Suppressor macrophage treated with lipopolysaccharide for 4 hours (primary cell): ENCODE measurements at places on chromosomes 7 and 10.

GRCh38 chr10:103687172-103687571, 168.2 kb downstream of the SH3PXD2A start:
- no peak for DNase-seq

DNA sequence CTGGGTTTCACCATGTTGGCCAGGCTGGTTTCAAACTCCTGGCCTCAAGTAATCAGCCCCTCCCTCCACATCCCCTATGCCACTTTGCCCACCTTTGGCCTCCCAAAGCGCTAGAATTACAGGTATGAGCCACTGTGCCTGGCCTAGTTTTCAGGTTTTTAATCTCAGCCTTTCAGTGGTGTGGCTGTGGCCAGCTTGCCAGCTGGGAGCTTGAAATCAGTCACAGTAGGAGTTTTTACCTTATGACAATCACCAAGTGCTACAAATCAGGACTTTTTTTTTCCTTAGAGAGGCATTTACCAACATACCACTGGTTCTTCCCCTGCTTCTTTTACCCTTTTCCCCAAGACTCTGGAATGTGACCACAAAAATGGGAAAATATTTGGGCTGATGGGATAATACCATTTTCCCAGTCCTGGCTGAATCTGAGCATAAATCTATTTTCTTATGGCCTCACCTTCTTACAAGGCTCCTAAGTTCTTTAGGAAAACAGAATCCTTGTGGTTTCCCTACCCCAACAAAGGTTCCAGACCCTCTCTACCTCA, 6.2 kb downstream of the STEAP4 start:
- DNase-seq: no peak

DNA sequence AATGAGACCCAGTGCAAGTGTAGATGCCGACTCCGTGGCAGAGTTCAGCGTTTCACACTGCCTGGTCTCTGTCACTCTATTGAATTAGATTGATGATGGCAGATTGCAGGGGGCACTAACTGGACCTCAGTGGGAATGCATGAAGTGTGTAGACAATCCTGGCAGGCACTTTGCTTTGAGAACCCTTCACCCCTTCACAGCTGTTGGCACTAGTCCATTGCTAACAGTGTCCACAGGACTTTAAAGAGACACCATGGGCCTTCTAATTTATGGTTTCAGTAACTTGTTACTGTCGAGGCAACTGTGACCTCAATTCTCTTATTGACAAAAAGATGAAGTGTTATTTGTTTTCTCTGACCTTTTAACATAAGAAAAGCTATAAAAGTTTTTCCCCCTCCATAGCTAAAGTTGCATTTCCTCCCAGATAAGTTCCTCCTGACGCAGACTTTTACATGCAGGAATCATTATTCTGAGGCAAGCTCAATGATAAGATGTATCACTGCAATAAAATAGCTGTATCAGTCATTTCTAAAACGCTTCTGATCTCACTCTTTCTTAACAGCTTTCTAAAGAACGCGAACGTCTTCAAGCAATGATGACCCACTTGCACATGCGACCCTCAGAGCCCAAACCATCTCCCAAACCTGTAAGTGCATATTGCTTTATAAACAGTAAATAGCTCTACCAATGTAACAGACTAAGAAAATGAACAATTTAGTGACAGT, 238.9 kb downstream of the FOXP2 start:
- no peak for DNase-seq

DNA sequence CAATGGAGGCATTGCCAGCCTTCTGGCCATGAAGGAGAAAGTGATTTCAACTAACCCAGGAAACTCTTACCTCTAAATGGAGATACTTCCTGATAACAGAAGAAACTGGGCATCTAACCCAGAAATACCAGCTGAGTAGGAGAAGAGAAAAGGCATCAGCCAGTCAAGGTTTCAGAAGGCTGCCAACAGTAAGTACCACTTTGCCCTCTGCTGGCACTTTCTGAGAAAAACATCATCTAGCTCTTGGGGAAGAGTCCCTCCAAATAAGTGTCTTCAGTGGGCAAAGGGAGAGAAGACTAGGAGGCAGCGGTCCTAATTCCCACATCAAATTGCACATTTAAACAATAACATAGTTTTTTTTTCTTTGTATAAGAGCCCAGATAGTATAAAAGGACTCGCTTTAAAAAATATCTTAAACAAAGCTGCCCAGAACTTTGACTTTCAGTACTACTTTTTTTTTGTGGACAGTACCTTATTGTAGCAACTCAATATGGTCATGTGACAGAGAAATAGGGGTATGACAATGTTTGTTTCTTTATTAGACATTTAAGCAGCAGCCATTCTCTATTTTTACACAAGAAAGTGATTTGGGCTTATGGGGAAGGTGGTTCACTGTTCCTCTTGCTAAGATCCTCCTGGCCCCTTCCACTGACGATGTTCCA, 157.3 kb downstream of the CTTNBP2 start:
- DNase-seq: peak; percentile 32

GRCh38 chr10:45220931-45221330, 94.5 kb downstream of the OR13A1 start:
- no peak for DNase-seq

GRCh38 chr7:99379043-99379577, 4.6 kb downstream of the ARPC1B start:
- DNase-seq: peak; percentile 93
